ENCODE measurements at places on chromosomes 6 and 20.

- DNase-seq, result no peak
These were observed 430.3 kb upstream of the SOX4 start for GRCh38 chr6:21163110-21163837.

GRCh38 chr6:164520916-164521315 is 788.5 kb downstream of the C6orf118 start:
- no peak for DNase-seq

DNA sequence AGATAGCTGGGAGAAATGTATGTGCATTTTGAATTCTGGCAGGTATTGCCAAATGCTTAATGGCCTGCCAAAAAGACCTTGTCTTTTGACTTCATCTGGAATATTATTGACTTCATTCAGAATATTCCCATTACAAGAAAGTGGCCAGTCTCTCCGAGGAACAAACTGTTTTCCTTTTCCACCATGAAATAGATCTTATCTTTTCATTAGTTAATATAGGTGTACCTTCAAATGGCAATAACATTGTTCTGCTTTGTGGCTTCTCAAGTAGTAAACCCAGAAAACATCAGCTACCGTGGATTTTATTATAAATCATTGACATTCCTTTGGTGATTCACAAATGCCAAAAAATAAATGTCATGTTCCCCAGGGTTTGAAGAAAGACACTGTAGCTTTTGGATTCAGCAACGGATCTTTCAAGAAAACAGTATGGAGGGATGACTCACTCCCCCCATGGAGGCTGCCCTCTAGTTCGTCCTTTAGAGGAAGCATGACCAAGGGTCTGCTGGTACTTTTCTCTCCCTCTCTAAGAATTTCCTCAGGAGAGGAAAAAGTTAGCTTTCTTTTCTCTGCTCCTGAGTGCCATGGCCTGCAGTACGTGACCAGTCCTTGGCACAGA is 1.1 kb upstream of the RNF182 start:
- no peak for DNase-seq

DNA sequence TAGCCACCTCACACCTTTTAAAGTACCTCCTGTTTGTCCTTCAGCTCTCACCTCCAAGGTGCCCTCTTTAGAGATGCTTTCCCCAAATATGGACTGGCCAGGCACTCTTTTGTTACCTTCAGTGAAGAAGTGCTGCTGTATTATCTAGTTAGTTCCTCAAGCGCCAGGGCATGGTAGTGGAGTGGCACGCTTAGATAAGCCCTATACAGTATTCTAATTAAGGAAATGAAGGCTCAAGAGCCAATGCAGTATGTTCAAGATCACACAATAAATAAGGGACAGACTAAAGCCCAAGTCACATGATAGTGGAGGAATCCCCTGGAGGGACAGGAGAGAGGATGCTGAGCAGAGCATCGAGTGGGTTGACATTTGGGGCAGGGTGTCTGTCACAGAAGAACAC is 28.5 kb upstream of the GFOD1 start:
- DNase-seq, result no peak

- DNase-seq, result no peak
These were observed 139.4 kb upstream of the EYA4 start for GRCh38 chr6:133101790-133102189.

- DNase-seq, result peak; percentile 53
These were observed 1.5 kb upstream of the MSH5 start for GRCh38 chr6:31737991-31738979.

GRCh38 chr6:109998159-109998785 is 20.2 kb downstream of the GPR6 start:
- no peak for DNase-seq

Measured in stimulated activated CD4-positive, alpha-beta T cell treated with anti-CD3 and anti-CD28 coated beads, Interleukin-4, amount 100 ng/mL, for 1 hour (primary cell).